ENCODE measurements at places on chromosomes 16 and 17.

- no peak for DNase-seq
These were observed 1.2 kb downstream of the ARHGAP44 start for GRCh38 chr17:12790249-12791106.

- DNase-seq: no peak
These were observed 28.2 kb downstream of the ZNF652 start for GRCh38 chr17:49333804-49334203.

- no peak for DNase-seq
These were observed 290.3 kb downstream of the SOX9 start for GRCh38 chr17:72411124-72411563.

DNA sequence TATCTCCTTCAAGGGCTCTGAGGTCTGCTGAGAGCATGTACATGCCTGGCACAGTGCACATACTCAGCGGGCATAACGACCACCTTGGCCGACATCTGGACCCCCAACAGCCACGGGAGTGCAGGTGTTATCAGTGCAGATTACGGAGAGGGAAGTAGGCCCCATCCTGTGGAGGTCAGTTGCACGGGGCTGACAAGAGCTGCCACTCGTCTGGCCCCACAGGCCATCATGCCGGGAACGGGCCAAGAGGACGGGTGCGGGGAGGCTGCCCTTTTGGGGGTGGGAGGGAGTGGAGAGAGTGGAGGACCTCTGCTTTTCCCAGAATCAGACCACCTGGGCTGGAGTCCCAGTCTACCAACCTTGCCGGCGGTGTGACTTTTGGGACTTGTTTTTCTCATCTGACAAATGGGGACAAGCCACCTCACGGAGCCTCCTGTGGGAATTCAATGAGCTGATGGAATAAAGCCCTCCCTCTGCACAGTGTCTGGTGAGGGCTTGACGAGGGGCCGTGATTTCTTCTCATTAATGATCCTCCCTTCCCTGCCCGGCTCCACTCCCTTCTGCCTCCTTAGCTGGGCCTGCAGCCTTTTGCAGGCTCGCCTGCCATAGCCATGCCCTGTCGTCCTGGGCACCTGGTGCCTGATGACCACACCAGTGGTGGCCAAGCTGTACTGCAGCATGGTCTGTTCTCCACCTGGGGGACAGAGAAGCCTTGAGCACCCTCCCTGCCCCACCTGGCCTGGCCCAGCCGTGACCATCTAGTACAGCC lies 4.6 kb downstream of the PRSS33 start:
- DNase-seq: no peak

DNA sequence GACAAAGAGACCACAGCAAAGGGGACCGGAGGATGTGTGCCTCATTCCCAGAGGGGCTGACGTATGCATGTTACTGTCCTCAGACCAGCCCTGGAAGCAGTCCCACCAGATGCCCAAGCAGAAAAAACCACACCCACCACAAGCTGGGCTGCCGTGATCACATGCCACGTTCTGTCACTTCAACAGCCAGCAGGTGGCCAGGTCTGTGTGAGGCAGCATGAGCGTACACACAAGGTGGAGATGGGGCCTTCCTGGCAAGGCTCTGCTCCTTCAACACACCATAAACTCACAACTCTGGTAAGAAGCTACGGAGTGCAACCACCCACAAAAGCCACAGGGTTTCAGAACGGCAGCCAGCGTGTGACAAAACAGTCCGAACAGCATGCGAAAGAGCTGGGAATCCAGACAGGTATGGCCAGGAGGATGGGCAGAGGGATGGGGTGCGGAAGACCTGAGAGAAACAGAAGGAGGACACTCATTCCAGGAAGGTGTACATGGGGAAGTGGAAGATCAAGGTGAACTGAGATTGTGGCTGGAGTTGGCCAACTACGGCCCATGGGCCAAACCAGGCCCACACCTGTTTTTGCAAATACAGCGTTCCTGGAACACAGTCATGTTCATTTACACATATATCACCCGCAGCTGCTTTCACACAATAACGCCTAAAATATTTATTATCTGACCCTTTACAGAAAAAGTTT lies 27.9 kb downstream of the MBTPS1 start:
- peak; percentile 35 for DNase-seq

GRCh38 chr17:50154604-50155003 lies 4.1 kb upstream of the PPP1R9B start:
- no peak for DNase-seq

DNA sequence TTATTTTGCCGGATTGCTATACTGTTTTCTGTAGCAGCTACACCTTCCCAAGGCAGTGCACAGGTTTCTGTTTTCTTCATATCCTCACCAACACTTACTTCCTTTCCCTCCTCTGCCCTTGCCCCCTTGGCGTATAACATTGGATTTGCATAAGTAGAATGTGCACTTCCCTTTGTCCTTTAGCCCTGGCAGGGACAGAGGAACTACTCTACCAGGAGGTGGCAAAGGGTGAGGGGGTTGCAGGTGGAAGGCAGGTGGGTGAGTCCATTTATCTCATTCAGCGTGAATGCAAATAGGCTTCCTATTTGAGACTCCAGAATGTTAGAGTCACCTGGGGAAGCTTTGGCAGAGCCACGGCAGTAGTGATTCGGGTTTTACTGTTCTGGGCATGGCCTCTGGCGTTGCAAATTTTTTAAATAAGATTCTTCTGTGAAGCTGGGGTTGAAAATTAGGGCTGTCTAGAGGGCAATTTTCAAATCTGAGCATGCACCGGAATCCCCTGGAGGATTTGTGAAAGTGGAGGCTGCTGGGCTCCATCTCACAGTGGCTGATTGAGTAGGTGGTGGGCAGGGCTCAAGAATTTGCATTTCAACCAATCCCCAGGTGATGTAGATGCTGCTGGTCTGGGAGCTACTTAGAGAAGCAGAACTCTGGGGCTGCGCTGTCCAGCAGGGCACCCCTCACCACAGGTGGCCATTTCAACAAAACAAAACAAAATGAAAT lies 84.7 kb downstream of the PLCG2 start:
- no peak for DNase-seq

GRCh38 chr16:49458243-49458642 lies 84.6 kb downstream of the C16orf78 start:
- no peak for DNase-seq

- DNase-seq: no peak
These were observed 35.5 kb upstream of the STAC2 start for GRCh38 chr17:39261286-39261685.

GRCh38 chr16:4625560-4626159 lies 1.0 kb downstream of the MGRN1 start:
- DNase-seq: no peak

DNA sequence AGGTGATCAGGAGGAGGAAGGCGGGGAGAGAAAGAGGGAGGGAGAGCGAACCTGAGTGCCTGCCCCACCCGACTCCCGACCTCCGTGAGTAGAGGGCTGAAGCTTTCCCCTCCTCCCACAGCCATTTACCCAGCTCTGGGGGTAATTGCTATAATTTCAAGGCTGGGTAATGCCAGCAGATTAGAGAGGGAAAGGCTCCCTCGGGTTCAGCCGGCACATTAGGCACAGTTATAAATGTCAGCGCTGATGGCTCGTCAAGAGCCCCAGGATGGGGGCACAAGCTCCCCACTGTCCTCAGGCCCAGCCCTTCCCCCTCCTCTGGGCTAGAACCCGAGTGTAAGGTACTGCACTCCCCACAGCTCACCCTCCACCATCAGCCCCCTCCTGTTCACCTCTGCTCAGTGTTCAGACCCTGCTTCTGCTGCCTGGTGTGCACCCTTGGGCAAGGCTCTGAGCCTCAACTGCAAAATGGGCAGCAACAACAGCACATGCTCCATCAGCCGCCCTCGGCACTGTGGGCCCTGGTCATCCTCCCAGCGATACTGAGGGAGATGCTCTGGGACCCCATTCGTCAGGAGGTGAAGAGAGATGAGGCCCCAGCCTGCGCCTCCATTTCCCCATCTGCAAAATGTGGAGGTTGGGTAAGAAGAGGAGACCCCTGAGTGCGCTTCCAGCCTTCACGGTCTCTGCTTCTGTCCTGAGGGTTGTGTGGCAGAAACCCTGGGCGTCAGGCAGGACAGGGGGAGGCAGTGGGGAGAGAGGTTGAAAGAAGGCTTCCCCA lies 77.2 kb downstream of the NT5M start:
- DNase-seq: no peak

GRCh38 chr17:64384253-64385186 lies 6.1 kb downstream of the PECAM1 start:
- DNase-seq: no peak

DNA sequence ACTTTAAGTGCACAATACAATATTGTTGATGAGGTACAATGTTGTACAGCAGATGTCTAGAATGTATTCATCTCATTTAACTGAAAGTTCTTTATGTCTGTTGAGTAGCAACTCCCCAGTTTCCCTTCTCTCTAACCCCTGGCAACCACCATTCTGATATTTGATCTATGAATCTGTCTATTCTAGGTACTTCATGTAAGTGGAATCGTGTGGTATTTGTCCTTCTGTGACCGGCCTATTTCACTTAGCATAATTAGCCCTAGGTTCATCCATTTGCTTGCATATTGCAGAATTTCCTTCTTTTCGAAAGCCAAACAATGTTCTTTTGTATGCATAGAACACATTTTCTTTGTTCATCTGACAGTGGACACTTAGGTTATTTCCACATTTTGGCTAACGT lies 10.8 kb downstream of the RGS9 start:
- DNase-seq: no peak

- DNase-seq: no peak
These were observed 133.7 kb upstream of the MON1B start for GRCh38 chr16:77057161-77057774.
